NCI-H2171 (cell line): ENCODE measurements at places on chromosomes 12 and 14.
A peak's percentile ranks its signal among the peaks of the same experiment; 100 is the strongest.

- DNase-seq: peak; percentile 82
Observed at GRCh38 chr12:6195665-6196535, 4.3 kb upstream of the CD9 start.

GRCh38 chr12:110785240-110785639 is 42.5 kb upstream of the PPP1CC start:
- DNase-seq: no peak

GRCh38 chr12:112170376-112170775 is 45.0 kb downstream of the TRAFD1 start:
- DNase-seq: no peak

GRCh38 chr12:106392759-106393158 is 35.2 kb downstream of the POLR3B start:
- no peak for DNase-seq

- no peak for DNase-seq
Observed at GRCh38 chr12:27319409-27319808, 13.2 kb upstream of the BMAL2 start.

GRCh38 chr12:124077701-124078100 is 104.7 kb downstream of the ZNF664 start:
- DNase-seq: no peak

DNA sequence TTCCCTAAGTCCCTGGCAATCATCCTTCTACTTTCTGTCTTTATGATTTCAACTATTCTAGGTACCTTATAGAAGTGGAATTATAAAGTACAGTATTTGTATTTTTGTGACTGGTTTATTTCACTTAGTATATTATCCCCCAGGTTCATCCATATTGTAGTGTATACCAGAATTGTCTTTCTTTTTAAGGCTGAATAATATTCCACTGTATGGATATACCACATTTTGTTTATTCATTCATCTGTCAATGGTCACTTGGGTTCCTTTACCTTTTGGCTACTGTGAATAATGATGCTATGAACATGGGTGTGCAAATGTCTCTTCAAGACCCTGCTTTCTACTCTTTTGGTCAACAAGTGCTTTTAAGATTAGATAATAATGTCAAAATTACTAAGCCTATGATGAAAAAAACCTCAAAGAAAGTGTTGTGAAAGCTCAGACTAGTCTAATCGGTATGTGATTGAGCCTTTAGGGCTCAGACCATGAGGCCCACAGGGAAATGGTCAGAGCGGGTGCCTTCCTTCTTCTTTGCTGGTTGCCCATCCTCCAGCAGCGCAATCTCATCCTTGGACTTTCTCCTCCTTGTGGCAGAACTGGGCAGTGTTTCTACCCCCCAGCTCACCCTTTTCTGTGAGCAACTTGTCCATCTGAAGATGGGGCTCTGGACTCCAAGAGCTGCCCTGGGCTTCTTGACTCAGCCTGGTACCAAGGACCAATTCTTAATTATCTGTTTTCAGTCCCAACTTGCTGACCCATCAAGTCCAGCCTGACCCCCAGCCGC is 105.4 kb downstream of the TTC8 start:
- no peak for DNase-seq

DNA sequence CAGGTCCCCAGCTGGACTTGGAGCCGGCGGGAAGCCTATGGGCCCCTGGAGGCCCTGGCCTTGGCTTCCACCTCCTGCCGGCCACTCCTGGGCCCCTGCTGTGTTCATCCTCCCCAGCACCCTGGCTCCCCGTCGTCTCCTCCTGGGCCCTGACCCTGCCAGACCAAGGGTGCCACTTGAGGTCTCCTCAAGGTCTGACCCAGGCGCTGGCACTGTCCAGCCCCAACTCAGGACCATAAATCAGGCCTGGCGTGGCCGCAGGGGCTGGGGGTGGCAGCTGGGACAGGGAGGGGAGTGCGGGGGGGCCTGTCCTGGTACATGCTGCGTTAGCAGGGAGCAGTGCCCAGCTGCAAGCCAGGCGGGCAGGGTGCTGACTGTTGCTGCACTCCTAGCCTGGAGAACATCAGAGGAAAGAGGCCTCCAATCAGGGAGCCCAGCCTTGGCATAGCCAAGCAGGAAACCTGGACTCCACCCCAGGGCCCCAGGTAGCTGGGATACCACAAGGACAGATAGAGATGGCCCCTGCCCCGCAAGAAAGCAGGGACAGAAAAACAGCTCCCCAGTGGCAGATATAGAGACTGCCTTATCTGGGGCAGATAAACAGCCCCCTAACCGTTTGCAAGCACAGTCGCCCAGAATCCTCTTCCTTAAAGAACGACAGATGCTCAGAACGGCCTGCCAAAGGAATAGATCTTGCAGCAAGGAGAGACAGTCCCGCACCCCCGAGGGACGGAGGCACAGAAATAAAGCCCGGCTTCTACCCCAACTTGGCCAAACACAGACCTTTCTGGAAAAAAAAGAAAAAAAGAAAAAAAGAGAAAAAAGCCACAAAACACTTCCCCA is 6.5 kb upstream of the ATG101 start:
- DNase-seq: no peak

GRCh38 chr12:114340231-114340630 is 65.7 kb downstream of the TBX5 start:
- no peak for DNase-seq

GRCh38 chr12:52256584-52256935 is 17.9 kb upstream of the KRT86 start:
- DNase-seq: no peak

GRCh38 chr14:97779140-97779539 is 982.0 kb downstream of the VRK1 start:
- no peak for DNase-seq

DNA sequence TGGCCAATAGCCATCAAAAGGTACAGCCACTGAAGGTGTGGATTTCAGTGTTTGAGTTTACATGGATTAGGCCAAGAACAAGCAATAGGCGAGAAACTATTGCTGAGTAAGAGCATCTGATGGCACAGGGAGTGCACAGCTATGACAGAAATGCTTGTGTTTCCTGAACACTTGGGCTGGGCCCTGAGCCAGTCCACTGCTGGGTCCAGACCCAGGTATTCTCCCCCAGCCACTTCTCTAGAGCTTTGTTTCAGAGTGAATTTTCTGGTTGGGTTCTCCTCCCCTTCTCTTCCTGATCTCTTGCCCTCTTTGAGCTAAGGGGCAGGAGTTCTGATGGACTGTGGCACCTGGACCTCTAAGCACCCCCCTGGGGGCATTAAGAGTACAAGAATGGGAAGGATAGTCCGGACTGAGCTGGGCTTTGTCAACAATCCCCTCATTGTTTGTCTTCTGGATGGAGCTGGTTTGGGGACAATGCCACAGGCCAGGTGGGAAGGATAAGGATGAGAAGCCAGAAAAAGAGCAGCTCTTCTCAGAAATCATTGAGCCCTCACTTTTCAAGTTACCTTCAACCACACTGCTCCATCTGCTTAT is 8.3 kb downstream of the HOXC5 start:
- DNase-seq: no peak

DNA sequence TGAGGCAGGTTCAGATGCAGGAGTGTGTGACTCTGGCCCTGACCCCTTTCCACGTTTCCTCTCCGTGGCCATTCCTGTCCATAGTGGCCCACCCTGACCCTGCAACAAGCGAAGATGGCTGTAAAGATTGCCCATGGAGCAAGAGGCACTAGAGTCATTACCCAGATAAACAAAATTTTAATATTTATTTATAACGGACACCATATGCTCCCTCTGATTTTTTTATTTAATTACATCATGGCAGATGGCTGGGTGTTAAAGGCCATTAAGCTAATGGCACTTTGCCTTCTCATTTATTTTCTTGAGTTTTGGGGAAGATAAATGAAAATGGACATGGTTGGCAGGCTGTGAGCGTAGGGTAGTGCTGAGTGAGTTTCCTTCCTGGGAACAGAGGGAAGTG is 58.7 kb downstream of the WSCD2 start:
- DNase-seq: peak; percentile 10

GRCh38 chr12:1865284-1865866 is 45.0 kb downstream of the LRTM2 start:
- DNase-seq: no peak

DNA sequence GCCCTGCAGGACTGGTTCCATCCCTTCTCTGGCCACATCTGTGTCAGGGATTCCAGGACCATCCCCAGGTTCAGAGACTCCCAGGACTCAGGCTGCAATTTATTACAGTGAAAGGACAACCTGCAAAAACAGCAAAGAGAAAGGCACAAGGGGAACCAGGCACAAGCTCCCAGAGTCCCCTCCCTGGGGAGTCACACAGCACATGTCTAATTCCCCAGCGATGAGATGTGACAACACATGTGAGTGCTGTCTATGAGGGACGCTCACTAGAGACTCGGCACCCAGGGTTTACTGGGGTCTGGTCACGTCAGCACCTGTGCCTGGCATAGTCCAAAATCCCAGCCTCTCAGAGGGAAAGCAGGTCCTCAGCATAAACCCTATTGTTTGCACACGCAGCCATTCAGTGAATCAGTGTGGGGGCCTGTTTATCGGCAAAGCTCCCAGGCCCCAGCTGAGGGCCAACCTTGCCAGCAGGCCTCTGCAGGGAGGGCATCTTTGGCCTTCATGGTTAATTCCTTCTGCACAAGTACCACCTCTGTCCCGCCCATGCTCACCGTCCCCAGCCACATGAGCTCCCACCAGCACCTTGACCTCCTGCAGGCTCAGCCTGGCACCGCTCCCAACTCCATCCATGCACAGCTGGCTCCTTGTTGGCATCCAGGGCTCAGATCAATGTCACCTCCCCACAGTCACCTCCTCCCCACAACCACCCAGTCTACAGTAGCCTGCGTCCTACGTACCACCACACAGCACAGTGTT is 198.9 kb upstream of the SFSWAP start:
- DNase-seq: no peak

- DNase-seq: no peak
Observed at GRCh38 chr12:61920230-61920629, 340.0 kb upstream of the USP15 start.

DNA sequence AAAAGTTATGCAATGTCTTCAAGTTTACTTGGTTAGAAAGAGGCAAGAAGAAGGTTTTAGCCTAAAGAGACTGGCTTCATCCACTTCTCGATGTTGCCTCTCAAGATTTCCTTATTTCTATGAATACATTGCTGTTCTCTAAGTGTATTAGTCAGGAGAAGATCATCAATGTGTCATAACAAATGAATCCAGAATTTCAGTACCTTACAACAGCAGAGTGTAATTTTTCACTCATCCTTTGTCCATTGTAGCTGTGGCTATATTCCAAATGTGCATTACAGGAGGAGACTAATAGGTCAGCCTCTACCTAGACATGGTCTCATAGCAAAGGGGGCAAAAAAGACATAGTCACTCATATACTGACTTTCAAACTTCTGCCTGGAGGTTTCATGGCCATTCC is 579.1 kb downstream of the PRKD1 start:
- no peak for DNase-seq

DNA sequence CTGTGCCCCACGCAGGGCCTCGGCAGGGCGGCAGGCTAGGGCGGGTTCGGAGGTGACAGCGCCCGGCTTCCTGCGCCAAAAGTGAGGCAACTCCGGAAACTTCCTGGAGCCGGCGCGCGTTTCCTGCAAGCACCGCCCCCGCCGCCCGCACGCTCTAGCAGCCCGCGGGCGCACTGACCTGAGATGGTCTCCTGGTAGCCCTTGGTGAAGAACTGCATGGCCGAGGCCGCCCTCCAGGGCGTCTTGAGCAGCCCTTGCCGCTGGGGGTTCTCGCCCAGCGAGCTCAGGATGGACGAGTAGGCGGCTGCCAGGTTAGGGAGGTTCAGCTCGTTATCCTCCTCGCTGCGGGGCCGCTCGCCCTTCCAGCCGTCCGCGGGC is 494 bp downstream of the GCH1 start:
- peak; percentile 55 for DNase-seq

DNA sequence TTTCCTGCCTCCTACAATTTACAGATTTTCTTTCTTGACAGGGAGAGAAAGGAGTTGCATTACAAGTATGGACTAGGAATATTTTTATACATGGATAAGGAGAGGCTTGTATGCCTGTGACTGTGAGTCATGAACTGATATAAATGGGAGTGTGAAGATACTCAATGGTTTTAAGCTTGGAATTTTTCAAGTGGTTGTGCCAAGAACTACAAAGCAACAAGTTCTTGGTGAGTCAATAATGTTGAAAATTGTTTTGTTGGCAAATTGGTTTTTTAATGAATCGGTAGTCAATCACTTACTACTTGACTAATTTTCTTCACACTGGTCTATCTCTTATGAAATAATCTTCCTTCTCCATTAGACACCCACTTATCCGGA is 58.9 kb upstream of the HMGA2 start:
- DNase-seq: no peak

DNA sequence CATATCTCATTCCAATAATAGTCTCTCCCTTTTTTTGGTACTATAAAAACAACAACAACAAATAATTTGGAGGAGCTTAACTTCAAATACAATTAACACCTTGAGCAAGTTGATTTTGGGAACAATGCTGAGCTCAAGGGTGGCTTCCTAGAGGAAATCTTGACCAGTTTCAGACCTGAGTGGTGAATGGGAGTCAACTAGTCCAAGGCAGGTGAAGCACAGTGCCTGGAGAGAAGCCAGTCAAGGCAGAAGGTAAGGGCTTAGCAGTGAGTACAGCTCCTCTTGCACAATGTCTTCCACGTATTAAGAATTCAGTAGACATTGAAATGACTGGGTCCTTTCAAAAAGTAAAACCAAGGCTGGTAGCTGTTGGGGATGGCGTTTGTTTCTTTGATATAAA is 444.8 kb downstream of the ATP23 start:
- DNase-seq: no peak

DNA sequence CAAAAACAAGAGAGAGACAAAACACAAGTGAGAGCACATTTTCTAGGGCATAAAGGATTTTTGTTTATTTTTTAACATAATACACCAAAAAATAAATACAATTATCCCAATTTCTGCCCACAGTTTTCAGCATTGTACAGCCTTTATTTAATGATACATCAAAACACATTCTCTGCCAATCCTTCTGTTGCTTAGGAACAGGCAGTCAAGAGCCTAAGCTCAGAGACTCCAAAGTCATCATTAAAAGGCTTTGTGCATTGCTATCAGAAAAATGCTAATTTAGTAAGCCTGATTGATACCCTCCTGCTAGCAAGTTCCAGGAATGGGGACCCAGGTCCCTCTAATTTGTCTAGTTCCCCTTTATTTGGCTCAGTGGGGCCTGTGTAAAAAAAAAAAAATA is 536.5 kb downstream of the RPS29 start:
- no peak for DNase-seq

DNA sequence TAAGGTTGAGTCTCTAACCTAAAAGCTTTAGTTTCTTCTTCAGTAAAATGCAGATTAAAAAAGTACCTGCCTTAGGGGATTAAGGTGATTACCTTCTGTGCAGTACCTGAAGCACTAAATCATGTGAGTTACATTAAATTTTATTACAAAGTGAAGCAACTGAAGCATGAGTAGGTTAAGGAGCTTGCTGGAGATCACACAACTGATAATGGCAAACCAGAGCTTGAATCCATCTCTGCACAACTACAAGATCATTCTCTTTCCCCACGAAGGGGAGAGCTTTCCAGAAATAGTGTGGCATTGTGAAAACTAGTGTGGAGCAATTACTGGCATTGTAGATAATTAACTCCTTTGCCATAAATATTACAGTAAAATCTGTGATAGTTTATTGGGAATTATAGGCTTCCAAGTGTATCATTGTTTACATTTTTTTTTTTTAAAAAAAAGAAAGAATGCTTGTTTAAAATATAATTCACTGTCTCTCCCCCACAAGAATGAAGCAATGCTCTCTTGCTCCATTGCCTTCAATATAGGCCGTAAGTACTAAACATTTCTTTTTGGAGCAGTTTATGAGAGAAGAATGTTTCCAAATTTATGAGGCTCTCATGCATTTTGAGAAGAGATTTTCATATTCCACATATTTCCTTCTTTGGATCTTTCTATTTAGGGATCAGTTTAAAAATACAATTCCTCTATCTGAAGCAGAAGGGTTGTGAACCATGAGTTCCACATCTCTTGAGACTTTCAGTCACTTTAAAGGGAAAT is 20.5 kb downstream of the SLC38A2 start:
- DNase-seq: no peak

- DNase-seq: no peak
Observed at GRCh38 chr14:98766818-98767217, 505.2 kb downstream of the BCL11B start.
